A172 (cell line): ENCODE measurements at places on chromosomes 7 and 10. TPM values are rescaled to one million over a fixed set of nuclear protein-coding genes. Genes with fewer than 3 reads are reported as not detected.

Gene CYP17A1
- total RNA-seq, result not detected in 2 replicates

GRCh38 chr7:69517985-69518704 is 80.1 kb upstream of the AUTS2 start:
- no peak for DNase-seq

GRCh38 chr10:30238836-30239235 is 110.2 kb downstream of the MTPAP start:
- no peak for DNase-seq

Gene NUDCD3
- 110 and 129 TPM in 2 replicates for total RNA-seq

DNA sequence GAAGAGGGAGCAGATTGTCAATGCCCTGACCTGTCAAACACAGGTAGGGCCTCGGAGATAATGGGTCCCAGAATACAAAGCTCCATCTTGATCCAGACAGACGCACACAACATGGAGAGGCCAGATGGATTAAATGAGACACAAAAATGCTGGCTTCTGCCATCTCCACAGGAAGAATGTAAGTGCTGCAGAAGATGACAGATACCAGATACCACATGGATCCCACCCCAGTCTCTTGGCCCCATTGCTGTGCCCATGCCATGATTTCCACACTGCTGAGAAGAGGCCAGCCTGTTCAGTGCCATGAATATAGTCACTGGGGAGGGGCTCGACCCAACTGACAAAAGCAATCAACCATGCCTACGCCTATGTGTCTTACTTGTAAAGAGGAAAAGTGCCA is 487.9 kb downstream of the PARD3 start:
- DNase-seq, result no peak
